Dermis blood vessel endothelial cell (primary cell): ENCODE measurements at places on chromosomes 3 and 15. TPM values are rescaled to one million over a fixed set of nuclear protein-coding genes. Genes with fewer than 3 reads are reported as not detected.

Gene CLRN1
- not detected in 2 replicates for total RNA-seq

Gene NMD3
- total RNA-seq: 82.5 and 94.6 TPM in 2 replicates

Gene LAMB2
- 995 and 1,289 TPM in 2 replicates for total RNA-seq

Gene MLH1
- 33.2 and 41.4 TPM in 2 replicates for total RNA-seq

Gene SGO1
- 2.6 and 10.5 TPM in 2 replicates for total RNA-seq

Gene KBTBD13
- total RNA-seq: not detected in 2 replicates

Gene ECT2
- 34.0 and 55.3 TPM in 2 replicates for total RNA-seq

Gene GPR62
- total RNA-seq: not detected in 2 replicates

Gene TMIE
- 0.17 TPM in 1 of 2 replicates, not detected in the other for total RNA-seq

Gene NR2E3
- 0.05 TPM in 1 of 2 replicates, not detected in the other for total RNA-seq
